Activated CD4-positive, alpha-beta T cell treated with anti-CD3 and anti-CD28 coated beads, Interleukin-2, amount 50 U/mL, for 24 hours (primary cell): ENCODE measurements at places on chromosomes 5 and 9.

GRCh38 chr9:136950656-136951276, 1.3 kb upstream of the LCN12 start:
- no peak for DNase-seq

DNA sequence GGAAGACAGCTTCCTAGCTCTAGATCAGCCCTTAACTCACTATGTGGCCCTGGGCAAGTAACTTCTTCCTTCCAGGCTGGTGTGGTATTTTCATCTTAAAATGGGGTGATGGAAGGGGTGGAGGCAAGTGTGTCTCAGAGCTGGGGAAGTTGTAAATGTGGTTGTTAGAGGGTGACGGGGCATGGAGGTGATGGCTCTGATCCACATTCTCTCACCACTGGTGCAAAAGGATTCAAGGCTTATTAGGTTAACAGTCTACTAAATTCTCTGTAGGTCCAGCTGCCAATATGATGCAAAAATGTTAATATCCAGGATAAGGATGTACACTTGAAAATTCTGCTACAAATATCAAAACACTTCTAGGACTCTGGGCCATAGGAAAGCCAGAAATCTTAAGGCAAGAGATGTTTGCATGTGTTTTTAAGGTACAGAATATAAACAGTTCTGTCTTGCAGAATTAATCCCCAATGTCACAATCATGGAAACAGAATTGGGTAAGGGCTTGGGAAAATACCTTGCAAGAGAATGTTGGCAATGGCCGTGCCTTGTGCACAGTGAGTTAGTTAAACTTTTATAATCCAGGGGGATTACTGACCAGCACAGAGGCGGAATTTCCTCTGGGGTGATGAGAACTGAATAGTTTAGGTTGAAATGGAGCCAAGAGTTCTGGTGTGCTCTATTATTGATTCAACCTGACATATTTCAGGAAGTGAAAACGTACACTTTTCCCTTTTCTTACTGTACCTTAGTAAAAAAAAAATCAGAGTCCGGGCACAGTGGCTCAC, 19.8 kb downstream of the TNFSF15 start:
- DNase-seq, result no peak

- DNase-seq, result no peak
Observed at GRCh38 chr9:36154331-36154952, 14.7 kb upstream of the CCIN start.

DNA sequence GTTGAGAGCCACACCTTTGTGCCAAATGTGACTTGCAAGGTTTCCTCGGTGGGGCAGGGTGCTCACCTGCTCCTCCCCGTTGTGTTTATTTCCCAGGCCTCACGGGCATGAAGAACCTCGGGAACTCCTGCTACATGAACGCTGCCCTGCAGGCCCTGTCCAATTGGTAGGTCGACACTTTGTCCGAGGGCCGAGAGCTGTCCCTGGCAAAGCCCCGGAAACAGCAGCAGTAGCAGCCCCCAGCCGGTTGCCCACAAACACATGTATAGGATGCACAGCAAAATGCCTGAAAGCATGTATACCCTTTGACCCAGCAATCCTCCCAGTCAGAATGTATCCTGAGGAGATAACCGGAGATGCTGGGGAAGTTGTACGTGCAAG, 26.2 kb downstream of the USP20 start:
- no peak for DNase-seq

- DNase-seq, result no peak
Observed at GRCh38 chr9:116703634-116704033, 16.5 kb downstream of the TRIM32 start.

- no peak for DNase-seq
Observed at GRCh38 chr5:98573834-98574320, 199.6 kb upstream of the RGMB start.

DNA sequence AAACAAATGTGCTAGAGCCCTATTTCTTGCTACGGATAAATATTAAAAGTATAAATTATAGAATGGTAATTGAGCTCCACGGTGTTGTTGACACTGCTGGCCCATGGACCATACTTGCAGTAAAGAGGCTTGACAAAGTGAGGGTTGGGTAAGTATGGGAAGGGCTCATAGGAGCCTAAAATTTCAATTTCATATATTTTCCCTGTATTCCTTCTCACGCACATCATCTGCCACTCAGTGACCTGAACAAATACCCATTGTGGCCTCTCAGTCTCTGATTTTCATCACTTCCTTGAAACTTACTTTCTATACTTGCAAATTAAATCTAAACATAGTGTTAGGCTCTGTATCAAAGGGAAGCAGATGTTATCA, 116.5 kb downstream of the PIK3R1 start:
- DNase-seq, result no peak

- DNase-seq, result no peak
Observed at GRCh38 chr5:125708583-125708982, 714.6 kb upstream of the GRAMD2B start.

GRCh38 chr5:82849885-82850284, 227.3 kb downstream of the TMEM167A start:
- DNase-seq, result no peak
